ENCODE measurements at places on chromosomes 11 and 22. TPM values are rescaled to one million over a fixed set of nuclear protein-coding genes. Genes with fewer than 3 reads are reported as not detected.
A peak's percentile ranks its signal among the peaks of the same experiment; 100 is the strongest.

The RFPL1 gene
- not detected for total RNA-seq

The MUC2 gene
- 0.03 TPM for total RNA-seq

The POU2AF3 gene
- total RNA-seq: 0.38 TPM

The RAB38 gene
- 0.44 TPM for total RNA-seq

The FOXRED2 gene
- total RNA-seq: 9.8 TPM

The OR52I2 gene
- total RNA-seq: not detected

The TRIM64 gene
- not detected for total RNA-seq

The TSSC4 gene
- 31.7 TPM for total RNA-seq

DNA sequence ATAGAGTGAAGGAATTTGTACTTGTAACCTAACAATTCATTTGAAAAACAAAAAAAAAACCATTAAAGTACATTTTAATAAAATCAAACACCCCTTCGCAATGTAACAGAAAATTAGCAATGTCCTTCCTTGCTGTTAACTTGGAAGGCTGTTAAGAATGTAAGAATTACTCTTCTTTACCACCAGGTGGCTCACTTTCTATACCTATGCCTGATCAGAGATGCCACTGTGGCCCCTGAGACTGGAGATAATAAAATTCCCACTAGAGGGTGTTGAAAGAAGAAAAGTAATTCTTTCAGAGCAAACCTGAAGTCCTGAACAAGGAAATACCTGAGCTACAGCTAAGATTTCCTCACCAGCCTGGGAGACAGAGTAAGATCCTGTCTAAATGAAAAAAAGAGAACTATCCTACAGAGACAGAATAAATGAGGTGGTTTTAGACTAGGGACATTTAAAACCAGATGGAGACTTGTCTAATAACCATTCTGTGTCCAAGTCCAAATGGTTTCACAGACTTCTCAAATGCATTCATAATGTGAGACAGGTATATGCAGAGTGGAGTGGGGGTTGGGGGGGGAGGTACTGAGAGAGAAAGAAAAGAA, 1089.3 kb downstream of the FAM181B start:
- H3K4me1 ChIP-seq: no peaks in the 10 kb centered on the region
- H3K4me3 ChIP-seq: no peak overlapping the region
- no peaks in the 10 kb centered on the region for H3K36me3 ChIP-seq
- no peak overlapping the region for H3K27ac ChIP-seq
- no peak for DNase-seq

- peaks cover 22% of the 10 kb centered on the region for H3K36me3 ChIP-seq
- DNase-seq: peak; percentile 57
- H3K27ac ChIP-seq: peak overlapping the region; percentile 56
- no peaks in the 10 kb centered on the region for H3K27me3 ChIP-seq
These were observed 10.6 kb downstream of the LRRC51 start for GRCh38 chr11:72091292-72091691.

DNA sequence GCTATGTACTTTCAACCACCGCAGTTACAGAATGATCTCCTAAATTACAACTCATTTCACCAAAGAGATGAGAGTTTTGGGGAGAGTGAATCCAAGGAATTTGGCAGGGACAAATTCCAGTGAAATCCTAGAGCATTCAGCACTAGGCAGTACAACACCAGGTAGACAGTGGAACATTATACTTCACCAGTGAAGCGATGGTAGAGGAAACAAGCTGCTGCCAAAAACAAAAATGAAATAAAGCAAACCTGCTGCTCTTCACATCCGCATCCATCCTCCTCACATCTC, 16.9 kb downstream of the SMCO4 start:
- no peak for DNase-seq
- no peaks in the 10 kb centered on the region for H3K27me3 ChIP-seq
- peaks cover 83% of the 10 kb centered on the region for H3K4me1 ChIP-seq
- H3K27ac ChIP-seq: peak overlapping the region; percentile 54
- H3K36me3 ChIP-seq: no peaks in the 10 kb centered on the region
- H3K4me3 ChIP-seq: no peak overlapping the region

GRCh38 chr11:102914238-102915043, 39.7 kb upstream of the MMP12 start:
- H3K4me3 ChIP-seq: no peak overlapping the region
- no peaks in the 10 kb centered on the region for H3K27me3 ChIP-seq
- H3K27ac ChIP-seq: no peak overlapping the region
- no peak for DNase-seq

GRCh38 chr11:77770629-77771028, 49.9 kb downstream of the RSF1 start:
- peaks cover 57% of the 10 kb centered on the region for H3K4me1 ChIP-seq
- H3K4me3 ChIP-seq: no peak overlapping the region
- H3K27ac ChIP-seq: no peak overlapping the region

DNA sequence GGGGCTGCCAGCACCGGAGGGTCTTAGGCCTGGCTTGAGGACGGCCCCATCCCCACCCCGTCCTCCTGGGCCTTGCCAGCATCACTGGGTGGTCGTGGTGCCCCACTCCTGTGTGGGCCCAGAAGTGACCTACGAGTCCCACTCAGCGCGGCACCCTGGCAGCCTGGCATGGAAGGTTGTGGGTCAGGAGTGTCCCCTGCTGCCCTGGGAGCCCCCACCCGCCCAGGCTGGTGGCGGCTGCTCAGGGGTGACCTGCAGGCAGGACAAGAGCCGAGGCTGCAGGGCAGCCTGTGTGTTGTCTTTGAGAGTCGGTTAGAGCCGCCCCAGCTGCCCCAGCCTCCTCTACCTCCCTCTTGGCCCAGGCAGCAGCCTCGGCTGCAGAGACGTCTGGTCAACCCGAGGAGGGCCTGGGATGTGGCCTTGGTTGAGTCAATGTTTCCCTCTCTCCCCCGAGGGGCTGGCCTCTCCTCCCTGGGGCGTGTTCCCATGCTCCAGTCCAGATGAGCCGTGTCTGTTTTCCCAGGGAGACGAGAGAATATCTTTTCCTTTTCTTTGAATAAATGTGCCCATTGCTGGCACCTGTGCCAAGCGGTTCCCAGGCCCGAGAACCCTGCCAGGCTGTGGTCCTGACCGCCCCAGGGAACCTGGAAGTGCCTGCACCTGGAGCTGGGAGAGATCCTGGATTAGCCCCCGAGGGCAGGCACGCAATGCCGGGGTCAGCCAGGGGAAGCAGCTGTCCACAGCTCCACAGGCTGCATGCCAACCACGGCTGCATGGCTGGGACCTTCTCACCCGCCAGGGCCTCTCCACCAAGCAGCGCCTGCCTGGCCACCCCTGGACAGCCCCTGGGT, 35.7 kb upstream of the MUC5AC start:
- no peaks in the 10 kb centered on the region for H3K36me3 ChIP-seq
- H3K4me1 ChIP-seq: no peaks in the 10 kb centered on the region
- H3K27me3 ChIP-seq: peaks cover 72% of the 10 kb centered on the region
- no peak overlapping the region for H3K27ac ChIP-seq

DNA sequence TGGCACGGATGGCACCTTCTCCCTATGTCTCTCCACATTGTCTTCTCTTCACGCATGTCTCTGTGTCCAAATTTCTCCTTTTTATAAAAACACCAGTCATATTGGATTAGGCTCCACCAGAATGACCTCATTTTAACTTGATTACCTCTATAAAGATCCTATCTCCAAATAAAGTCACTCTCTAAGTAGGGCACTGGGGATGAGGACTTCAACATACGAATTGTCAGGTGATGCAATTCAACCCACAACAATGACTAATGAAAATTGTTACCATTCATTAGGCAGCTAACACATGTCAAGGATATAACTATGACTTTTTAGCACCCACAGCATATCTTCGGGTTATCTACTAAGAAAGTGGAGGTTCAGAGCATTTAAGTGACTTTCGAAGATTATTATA, 55.5 kb upstream of the USP47 start:
- no peaks in the 10 kb centered on the region for H3K36me3 ChIP-seq
- no peak for DNase-seq
- peaks cover 4% of the 10 kb centered on the region for H3K4me1 ChIP-seq
- H3K27ac ChIP-seq: no peak overlapping the region
- H3K27me3 ChIP-seq: no peaks in the 10 kb centered on the region

GRCh38 chr22:21652547-21653545, 10.7 kb downstream of the SDF2L1 start:
- peaks cover 11% of the 10 kb centered on the region for H3K36me3 ChIP-seq
- peaks cover 6% of the 10 kb centered on the region for H3K27me3 ChIP-seq
- H3K4me3 ChIP-seq: peak overlapping the region; percentile 83

DNA sequence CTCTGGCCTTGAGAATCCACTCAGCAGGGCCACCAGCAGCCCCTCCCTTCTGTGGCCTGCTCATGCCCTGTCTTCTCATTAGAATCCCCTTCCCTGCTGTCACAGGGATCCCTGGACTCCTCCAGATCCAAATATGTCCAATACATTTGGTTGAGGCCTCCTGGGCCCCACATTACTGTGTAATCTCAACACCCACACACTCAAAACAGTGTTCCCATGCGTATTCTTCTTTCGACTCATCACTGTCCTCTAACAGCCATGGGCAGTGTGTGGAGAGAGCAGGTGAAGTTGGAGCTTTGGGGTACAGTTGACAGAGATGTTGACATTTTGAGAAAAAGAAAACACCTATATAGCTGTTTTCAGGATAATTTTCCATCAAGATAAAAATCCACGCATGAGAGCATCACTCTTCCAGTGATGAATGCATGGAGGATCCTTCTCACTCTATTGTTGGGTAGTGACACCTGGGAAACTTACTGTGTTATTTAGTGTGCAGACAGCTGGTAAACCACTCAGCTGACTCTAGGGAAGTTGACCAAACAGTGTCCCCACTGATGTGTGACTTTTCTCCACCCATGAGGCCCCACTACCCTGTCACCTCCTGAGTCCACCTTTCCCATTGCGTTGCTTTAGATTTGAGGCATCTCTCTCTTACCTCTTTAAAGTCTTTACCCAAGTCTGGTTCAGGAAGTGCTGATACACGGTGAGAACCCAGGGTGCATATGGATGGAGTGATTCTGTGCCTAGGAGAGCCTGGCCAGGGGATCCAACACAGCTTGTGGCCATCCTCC, 28.7 kb upstream of the VPREB1 start:
- no peak overlapping the region for H3K27ac ChIP-seq
- DNase-seq: no peak
- no peaks in the 10 kb centered on the region for H3K36me3 ChIP-seq
- H3K4me1 ChIP-seq: no peaks in the 10 kb centered on the region

GRCh38 chr11:66953081-66953833, 4.9 kb downstream of the PC start:
- H3K4me3 ChIP-seq: no peak overlapping the region
- DNase-seq: no peak
- H3K4me1 ChIP-seq: peaks cover 7% of the 10 kb centered on the region
- no peaks in the 10 kb centered on the region for H3K36me3 ChIP-seq
- no peaks in the 10 kb centered on the region for H3K27me3 ChIP-seq

GRCh38 chr11:36010010-36010740, 66.3 kb downstream of the LDLRAD3 start:
- H3K36me3 ChIP-seq: no peaks in the 10 kb centered on the region
- no peak for DNase-seq
- peaks cover 33% of the 10 kb centered on the region for H3K4me1 ChIP-seq
- no peak overlapping the region for H3K4me3 ChIP-seq
- peak overlapping the region; percentile 72 for H3K27ac ChIP-seq
- H3K27me3 ChIP-seq: peaks cover 8% of the 10 kb centered on the region
